HEK293T (cell line): ENCODE measurements at places on chromosomes 11 and 22.

GRCh38 chr11:93080146-93080759, 110.8 kb downstream of the MTNR1B start:
- no peak for DNase-seq

- DNase-seq, result no peak
Measured at GRCh38 chr11:17779861-17780594, 45.4 kb downstream of the KCNC1 start.

DNA sequence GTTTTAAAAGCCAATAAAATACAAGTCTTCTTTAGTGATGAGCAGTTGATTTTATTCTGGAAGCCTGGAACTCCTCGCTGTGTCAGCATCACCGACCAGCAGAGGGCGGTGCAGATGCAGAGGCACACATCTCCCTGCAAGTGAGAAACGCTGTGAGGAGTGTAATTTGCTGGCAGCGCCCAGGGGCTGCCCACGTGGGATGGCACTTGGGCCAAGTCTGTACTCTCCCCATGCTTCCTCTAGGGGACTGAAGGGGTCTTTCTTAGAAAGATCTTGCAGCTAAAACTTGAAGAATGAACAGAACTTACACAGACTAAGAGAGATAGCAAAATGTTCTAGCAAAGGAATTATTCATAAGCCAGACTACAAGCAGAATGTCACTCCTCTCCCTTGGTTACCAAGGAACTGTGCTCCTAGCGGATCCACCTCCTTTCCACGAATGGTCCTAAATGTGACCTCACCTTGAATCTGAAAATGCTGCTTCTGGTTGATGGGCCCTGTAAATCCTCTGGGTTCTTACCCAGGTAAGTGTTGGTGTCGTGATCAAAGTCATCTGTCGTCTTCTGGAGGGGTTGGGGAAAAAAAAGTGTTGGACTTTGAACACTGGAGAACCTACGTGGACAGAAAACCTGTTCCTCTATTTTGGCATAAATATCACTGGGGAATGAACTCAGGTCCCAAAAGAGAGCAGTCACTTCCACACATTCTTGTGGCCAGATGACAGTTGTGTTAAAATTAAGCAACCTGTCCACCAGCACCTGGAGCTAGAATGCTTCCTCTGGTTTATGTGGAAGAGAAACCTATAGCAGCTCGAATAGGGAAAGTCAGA, 31.8 kb downstream of the CNTF start:
- peak; percentile 78 for DNase-seq

GRCh38 chr22:19988965-19989724, 27.5 kb downstream of the ARVCF start:
- no peak for DNase-seq

DNA sequence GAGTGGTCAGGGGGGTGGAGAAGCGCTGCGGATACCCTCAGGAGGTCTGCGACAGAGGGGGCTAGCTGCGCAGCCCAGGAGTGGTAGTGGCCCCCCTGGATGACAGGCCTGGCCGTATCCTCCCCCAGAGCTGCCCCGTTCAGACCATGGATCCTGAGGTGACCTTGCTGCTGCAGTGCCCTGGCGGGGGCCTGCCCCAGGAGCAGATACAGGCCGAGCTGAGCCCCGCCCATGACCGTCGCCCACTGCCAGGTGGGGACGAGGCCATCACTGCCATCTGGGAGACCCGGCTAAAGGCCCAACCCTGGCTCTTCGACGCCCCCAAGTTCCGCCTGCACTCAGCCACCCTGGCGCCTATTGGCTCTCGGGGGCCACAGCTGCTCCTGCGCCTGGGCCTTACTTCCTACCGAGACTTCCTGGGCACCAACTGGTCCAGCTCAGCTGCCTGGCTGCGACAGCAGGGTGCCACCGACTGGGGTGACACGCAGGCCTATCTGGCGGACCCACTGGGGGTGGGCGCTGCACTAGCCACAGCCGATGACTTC, 505 bp downstream of the NUDT22 start:
- no peak for DNase-seq

DNA sequence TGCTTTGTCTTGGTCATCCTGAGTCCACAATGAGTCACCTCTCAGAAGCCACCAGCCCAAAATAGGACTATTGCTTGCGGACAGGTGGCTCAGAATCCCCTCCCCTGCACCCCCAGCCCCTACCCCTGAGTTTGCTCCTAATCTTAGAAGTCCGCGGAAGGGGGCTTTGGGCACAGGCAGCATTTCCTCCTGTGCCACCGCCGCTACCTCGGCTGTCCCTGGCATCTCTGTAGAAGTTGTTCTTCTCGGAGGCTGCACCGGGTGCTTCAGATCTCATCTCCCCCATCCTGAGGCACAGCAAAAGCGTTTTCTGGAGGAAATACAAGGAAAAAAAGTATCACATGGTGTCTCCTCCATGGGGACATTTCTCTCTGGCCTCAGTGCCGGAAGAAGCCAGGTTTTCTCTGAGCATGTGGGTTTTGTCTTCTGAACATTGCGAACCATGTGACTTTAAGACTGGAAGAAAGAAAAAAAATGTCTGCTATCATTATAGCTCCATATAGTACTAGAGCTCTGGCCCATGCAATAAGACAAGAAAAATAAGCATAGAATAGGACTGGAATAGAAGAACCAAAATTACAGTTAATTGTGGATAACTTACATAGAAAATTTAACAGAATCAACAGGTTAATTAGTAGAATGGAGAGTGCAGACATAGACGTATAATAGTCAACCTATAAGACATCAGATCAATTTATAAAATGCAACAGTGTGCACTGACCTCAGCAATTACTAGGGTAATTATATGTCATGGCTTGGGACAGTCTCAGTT, 63.2 kb downstream of the SHISAL1 start:
- DNase-seq, result no peak

- DNase-seq, result no peak
Measured at GRCh38 chr11:66593650-66594049, 665 bp downstream of the CCS start.

GRCh38 chr11:7910286-7910788, 20.7 kb downstream of the OR10A6 start:
- DNase-seq, result no peak

GRCh38 chr22:36986242-36986821, 32.9 kb downstream of the TST start:
- DNase-seq, result no peak

DNA sequence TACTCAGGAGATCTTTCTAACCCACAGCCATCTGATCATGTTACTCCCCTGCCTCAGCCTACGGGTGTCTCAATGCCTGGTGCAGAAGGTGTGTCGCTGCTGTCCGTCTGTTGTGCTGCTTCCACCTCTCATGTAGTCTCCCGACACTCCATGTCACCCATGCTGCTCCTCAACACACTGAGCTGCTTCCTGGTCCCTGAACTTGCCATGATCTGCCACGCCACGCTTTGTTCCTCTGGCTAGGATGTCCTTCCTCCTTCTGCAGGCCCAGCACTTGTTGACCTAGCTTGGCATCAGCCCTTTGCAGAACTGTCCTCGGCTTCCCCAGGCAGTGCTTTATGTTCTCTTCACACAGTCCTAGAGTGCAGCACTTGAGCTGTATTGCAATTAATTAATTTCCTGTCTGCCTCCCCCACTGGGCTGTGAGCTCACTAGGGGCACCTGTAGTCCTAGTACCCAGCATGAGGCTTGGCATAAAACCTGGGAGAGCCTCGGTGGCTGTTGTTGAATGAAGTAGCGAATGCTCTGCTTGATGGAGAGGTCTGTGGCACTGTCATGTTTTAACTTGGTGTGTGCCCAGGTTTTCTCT, 9.5 kb downstream of the GTPBP1 start:
- no peak for DNase-seq

GRCh38 chr11:133892584-133893380, 47.5 kb upstream of the SPATA19 start:
- no peak for DNase-seq

- no peak for DNase-seq
Measured at GRCh38 chr11:82722231-82722630, 11.4 kb downstream of the FAM181B start.

GRCh38 chr11:69825037-69825834, 6.0 kb upstream of the FGF3 start:
- no peak for DNase-seq

GRCh38 chr11:9017773-9018172, 14.0 kb upstream of the NRIP3 start:
- no peak for DNase-seq

GRCh38 chr11:2901196-2901796, 15.7 kb upstream of the CDKN1C start:
- no peak for DNase-seq

DNA sequence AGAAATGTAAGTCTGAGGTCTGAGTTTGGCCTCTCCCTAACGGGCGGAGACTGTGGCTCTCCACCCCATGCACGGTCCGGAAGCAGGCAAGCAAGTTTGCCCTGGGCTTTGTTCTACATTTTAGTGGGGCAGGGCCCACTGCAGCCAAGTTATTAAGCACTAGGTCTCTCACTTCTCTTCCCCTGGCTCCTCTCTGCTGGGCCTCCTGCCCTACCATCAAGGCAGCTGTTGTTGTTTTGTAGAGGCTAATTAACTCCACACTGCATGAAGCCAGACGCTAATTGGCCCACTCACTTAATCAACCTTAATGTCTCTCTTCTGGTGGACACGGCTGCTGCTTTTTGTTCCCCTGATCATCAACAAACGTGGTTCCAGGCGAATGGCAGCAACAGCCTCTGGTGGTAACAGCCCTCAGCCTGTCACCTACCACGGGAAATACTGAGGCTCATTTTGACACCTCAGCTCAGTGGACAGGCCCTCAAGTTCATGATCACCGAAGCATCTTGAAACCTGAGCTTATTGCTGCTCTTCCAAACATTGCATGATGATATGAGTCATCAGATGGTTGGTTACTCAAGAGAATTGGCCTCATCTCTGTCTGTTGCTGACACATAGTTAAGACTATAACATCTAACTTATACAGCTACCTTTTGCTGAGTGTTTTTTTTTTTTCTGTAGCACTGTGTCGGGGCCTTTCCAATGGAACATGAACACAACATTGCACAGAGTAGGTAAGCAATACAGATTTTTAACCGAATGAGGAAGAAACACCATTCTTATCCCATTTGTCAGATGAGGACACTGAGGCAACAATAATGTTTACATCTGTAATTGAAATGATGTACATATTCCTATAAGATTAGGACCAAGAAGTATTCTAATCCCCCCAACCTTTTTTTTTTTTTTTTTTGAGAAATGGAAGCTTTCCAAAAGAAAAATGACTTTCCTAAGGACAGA, 20.8 kb upstream of the LMO2 start:
- no peak for DNase-seq

- DNase-seq, result no peak
Measured at GRCh38 chr11:117634756-117635603, 162.0 kb downstream of the DSCAML1 start.

- no peak for DNase-seq
Measured at GRCh38 chr22:36732609-36733008, 29.1 kb upstream of the CACNG2 start.
